ENCODE measurements at places on chromosomes 4 and X. TPM values are rescaled to one million over a fixed set of nuclear protein-coding genes. Genes with fewer than 3 reads are reported as not detected.

HDX gene
- total RNA-seq, result 4.3 TPM

PF4V1 gene
- total RNA-seq, result not detected

RHOXF2B gene
- not detected for total RNA-seq

CRLF2 gene
- total RNA-seq, result 1.0 TPM

VAMP7 gene
- total RNA-seq, result 29.6 TPM

Measured in A549 treated with ZK216348 at 1 μM for 4 hours (cell line).